ENCODE measurements at places on chromosomes 7 and 10. TPM values are rescaled to one million over a fixed set of nuclear protein-coding genes. Genes with fewer than 3 reads are reported as not detected.
A peak's percentile ranks its signal among the peaks of the same experiment; 100 is the strongest.

GRCh38 chr10:116241642-116242410 is 31.2 kb downstream of the GFRA1 start:
- no peak for DNase-seq

DNA sequence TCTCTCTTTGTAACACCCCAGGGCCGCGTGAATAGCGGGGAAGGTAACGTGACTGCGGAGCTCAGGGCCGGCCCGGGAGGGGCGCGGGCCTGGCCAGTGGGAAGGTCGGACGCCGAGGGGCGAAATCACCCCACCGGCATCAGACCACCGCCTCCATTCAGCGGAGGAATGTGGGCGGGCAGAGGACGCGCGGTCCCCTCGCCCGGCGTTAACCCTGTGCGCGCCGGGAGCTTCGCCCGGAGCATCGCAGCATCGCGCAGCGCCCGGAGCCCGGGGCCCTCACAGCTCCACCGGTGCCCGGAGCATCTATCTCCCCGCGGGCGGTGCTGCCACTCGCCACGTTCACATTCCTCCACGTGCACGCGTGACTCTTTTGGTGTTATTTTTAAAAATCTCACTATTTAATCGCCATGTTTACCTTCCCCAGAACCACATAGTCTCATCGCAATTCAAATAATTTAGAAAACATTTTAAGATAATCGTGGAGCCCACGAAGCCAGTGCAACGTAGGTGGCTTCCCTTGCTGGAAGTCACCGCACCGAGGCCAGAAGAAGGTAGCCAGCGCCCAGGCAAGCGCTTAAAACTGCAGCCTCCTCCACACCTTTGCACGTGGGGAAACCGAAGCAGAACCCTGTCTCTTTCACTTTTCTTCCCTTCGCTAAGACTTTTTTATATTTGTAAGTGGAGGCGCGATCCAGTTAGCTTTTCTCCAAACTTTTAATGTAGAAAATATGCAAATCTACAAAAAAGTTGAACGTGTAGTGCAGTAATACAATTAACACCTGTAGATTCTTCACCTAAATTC is 21.8 kb downstream of the FGFBP3 start:
- peak; percentile 69 for DNase-seq

The PSMC2 gene
- 86.3 TPM for total RNA-seq

DNA sequence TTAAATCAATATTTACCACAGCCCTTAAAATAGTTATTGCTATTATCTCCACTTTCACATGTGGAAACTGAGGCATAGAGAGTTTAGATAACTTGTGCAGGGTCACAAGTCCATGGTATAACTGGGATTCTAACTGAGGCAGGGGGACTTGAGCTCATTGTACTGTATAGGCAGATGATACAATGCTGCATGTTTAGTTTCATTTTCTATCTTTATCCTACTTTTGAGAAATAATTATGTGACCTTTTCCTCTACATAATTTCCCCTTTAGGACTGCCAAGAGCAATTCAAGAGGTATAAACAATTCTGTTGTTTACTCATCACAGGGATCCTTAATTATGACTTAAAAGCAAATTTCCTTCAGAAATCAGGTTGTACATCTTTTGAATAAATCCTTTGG is 193.1 kb downstream of the SUGCT start:
- no peak for DNase-seq

GRCh38 chr7:4875391-4875790 is 8.1 kb downstream of the RADIL start:
- DNase-seq = no peak

All from sciatic nerve (tissue), 2 donors.